NCI-H1694 (cell line): ENCODE measurements at places on chromosomes 6 and 20.

GRCh38 chr6:157563611-157564284 is 182.8 kb downstream of the ZDHHC14 start:
- no peak for DNase-seq

GRCh38 chr6:13392462-13392861 is 64.1 kb upstream of the TBC1D7 start:
- no peak for DNase-seq

DNA sequence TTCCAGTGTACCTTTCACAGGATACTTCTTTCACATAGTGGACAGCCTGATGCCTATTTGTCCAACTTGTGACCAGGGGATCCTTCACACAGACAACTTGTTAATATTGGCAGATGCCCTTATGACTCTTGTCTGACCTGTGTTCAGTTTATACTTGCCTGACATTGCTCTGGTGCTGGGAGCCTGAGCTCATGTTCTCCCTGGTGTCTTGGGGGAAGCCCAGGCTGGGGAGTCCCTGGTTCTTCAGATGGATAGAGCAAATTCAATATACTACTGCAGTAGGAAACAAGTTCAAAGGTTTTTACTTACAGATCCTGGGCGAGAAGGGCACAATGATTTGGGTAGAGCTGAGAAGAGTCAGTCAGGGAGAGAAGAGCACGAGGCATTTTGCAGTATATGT is 76.1 kb downstream of the NKAIN2 start:
- no peak for DNase-seq

GRCh38 chr20:12788632-12789299 is 220.0 kb upstream of the SPTLC3 start:
- DNase-seq: no peak

- no peak for DNase-seq
Measured at GRCh38 chr20:49656304-49656703, 57.4 kb downstream of the B4GALT5 start.

DNA sequence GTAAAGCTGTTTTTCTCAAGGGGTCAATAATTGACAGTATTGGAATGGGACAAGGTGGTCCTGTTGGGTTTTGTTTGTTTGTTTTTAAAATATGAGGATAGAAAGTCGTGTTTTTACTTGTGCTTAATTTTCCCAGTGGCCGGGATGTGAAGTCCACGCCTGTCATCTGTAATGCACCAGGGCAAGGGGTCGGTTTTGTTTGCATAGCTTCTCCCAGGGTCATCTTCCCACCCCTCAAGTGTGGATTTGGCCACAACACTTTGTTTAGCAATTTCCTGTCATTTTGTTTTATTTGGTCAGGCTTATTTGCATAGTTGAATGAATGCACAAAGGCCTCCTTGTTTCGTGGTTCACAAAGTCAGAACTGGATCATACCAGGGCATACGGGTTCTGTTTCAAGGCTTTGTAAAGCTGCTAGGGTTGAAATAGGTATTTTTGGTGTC is 29.8 kb downstream of the SYNJ2 start:
- no peak for DNase-seq

- DNase-seq: no peak
Measured at GRCh38 chr20:62571669-62572344, 70.5 kb upstream of the SLCO4A1 start.

DNA sequence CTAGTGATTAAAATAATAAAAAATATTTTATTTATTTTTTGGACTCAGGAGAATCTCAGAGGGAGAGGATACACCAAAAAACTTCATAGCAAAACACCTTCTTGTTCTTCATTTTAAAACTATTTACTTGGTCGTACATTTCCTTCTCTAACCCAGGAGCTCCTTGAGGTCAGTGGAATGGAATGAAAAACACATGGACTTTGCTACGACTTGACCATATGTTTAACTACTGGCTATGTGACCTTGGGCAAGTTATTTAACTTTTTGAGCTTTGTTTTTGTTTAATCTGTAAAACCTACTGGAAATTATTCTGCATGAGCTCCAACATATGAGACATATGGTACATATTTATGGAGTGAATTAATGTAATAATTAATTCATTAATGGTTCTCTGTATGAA is 1005.5 kb upstream of the CITED2 start:
- DNase-seq: no peak

GRCh38 chr6:145816392-145816791 is 1.8 kb upstream of the FBXO30 start:
- DNase-seq: no peak
